ENCODE measurements at places on chromosomes 5 and 9. TPM values are rescaled to one million over a fixed set of nuclear protein-coding genes. Genes with fewer than 3 reads are reported as not detected.

DNA sequence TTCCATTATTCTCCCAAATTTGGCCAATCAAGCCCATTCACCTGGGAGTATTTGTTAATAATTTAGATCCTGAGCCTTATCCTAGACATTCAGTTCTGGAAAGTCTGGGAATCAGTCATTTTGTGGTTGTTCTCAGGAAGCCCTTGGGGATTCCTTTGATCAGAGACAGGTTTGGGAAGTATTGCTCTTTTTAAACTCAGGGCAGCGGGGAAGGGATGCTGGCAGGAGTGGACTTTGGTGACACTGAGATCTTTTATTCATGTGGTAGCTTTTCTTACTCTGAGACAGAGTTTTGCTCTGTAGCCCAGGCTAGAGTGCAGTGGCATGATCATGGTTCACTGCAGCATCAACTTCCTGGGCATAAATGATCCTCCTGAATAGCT is 586.9 kb downstream of the RAB3C start:
- no peak for DNase-seq

DNA sequence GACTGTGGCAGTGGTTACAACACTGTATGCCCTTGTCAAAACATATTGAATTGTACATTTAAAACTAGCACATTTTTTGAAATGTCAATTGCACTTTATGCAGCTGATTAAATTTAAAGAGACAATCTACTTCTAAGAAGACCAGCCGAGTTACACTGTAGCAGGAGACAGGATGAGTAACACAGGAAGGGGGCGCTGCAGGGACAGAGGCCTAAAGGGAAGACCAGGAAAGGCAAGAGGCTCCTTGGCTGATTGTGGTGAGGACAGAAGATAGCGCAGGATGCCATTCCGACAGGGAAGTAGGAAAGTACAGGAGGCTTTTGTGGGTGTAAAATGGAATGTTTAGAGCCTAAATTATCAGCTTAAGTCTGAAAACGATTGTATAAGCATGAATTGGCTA is 28.2 kb upstream of the PPP2R2B start:
- no peak for DNase-seq

The PROP1 gene
- not detected for total RNA-seq

- DNase-seq, result no peak
These were observed 1.8 kb upstream of the CFAP95 start for GRCh38 chr9:69818750-69819345.

- peak; percentile 15 for DNase-seq
These were observed 100.4 kb downstream of the PDE4D start for GRCh38 chr5:59792983-59793585.

Data from thoracic aorta (tissue), 2 donors.